ENCODE measurements at places on chromosomes 1 and 21. TPM values are rescaled to one million over a fixed set of nuclear protein-coding genes. Genes with fewer than 3 reads are reported as not detected.

CACNA1S gene
- total RNA-seq, result not detected

LAMB3 gene
- total RNA-seq, result 20.2 TPM

RGS4 gene
- total RNA-seq, result 24.1 TPM

SPRR2B gene
- total RNA-seq, result not detected

FAM177B gene
- not detected for total RNA-seq

DNA sequence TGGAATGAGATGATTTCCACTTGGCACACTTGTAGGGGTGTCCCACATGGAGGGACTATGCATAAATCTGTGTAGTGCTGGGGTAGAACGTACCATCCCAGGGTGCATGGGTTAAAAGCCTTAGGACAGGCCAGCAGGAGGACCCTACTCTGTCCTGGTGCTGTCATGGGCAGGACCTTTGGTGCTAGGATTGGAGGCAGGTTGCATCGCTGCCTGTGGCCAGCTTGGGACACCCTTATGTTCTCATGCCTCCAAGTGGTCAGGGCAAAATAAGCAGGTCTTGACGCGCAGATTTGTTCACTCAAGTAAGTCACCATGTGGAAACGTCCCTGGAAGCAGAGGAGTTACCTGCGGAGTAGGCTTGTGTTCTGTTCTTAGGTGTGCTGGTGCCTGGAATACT lies 49.5 kb upstream of the RAB3GAP2 start:
- DNase-seq, result no peak

DNA sequence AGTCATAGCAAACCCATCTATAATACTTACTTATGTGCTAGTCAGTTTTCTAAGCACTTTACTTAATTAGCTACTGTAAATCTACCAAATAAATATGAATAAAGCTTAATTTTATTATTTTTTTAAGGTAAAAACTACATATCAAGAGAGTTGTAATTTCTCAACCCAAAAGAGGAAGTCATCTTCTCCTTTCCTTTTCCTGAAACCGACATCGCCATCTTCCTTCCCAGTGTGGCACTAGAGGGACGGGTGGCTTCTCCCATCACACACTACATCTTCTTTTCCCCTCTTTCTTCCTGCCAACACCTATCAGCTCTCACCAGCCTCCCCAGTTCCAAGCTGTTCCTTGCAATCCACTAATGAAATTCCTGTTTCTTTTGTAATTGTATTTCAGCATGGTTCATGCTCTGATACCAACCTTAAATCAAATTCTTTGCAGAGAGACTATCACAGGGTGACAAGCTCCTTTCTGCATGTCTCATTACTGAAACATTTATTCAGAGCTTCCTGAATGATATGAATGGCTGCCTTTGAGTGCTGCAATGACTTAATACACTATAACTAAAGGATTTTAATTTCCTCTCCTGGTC lies 251.6 kb upstream of the FAM78B start:
- no peak for DNase-seq

DNA sequence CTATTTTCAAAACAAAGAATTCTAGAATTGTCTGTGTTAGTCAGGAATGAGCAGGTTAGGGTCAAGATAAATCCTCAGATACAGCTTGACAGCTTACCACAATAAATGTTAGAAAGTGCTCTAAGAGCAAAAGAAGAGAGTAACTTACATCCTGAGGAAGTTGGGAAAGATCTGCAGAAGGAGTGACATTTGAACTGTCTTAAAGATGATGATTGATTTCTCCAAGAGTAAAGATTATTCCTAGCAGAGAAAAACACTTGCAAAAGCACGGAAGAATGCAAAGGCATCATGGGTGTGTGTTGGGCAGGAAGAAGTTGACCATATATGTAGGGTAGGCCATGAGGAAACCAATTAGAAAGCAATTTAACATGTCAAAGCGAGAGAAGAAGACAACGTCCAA lies 175.4 kb downstream of the LRRC7 start:
- DNase-seq, result no peak

GRCh38 chr1:27473755-27474154 lies 16.2 kb downstream of the WASF2 start:
- DNase-seq, result no peak

DNA sequence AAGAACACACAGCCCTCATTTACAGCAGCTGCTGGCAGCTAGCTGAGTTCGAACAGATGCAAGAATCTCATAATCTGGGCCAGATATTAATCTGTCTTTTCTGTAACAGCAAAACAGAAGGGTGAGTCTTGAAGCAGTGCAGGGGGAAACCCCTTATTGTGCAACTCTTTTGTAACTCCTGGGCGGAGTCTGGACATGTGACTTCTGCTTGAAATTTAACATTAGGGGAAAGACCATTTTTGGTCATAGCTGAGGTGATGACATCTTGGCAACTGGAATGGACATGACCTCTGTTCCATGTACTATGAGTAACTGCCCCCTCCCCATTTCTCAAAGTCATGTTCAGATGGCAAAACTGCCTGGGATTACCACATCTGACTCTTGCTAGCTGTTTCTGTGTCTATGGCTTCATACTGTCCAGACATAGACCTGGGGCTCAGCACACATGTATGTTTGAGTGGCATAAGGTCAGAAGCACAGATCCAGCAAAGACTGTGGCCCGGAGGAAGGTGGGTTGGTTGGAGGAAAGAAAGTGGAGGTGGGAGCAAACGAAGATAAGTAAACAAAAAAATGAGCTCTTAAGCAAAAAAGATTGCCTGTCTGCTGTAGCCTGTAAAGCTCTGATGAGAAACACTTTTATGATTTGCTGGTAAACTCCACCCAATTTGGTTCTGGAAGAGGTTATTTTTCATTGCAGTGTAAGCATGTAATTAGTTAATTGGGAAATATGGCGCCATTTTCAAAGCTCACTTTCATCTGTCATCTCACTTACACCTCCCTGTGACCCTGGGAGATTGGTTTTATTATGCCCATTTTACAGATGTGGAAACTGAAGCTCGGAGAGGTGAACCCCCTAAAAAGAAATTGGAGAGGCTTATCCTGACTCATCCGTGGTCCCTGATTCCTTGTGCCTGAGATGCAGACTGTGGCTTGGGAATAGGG lies 26.1 kb downstream of the ETS2 start:
- peak; percentile 89 for DNase-seq

GRCh38 chr1:246355411-246356230 lies 151.5 kb downstream of the SMYD3 start:
- DNase-seq, result no peak

GRCh38 chr1:234489007-234489697 lies 10.2 kb upstream of the TARBP1 start:
- no peak for DNase-seq

DNA sequence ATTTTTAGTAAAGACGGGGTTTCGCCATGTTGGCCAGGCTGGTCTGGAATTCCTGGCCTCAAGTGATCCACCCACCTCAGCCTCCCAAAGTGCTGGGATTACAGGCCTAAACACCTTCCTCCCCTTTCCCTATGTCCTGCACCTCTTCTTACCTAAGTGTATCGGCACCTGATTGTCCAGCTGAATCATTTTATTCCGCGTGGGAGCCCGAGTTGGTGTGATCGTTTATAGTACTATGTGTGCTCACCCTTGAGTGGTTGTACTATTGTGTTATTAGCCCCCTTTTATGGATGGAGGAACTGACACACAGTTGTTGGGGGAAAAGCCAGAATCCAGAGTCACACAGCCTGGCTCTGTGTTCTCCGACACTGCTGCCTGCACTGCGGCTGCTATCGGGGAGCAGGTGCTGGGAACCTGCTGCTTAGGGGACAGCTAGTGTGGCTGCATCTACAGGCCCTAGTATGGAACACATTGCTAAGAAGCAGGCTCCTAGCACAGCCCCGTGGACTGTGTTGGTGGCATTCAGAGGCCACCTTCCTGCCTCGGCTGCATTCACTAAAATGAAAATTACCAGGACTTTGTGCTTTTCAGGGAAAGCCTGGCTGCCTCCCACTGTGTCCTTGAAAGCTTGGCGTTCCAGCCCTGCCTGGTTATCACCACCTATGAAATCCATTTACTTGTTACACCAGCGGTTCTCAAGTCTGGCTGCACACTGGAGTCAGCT lies 21.6 kb downstream of the ENO1 start:
- no peak for DNase-seq

DNA sequence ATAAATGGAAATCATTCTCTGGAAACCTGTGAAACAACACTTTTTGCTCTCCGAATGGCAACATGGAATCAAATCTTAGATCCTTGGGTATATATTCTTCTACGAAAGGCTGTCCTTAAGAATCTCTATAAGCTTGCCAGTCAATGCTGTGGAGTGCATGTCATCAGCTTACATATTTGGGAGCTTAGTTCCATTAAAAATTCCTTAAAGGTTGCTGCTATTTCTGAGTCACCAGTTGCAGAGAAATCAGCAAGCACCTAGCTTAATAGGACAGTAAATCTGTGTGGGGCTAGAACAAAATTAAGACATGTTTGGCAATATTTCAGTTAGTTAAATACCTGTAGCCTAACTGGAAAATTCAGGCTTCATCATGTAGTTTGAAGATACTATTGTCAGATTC lies 45.7 kb downstream of the PTGFR start:
- peak; percentile 17 for DNase-seq

DNA sequence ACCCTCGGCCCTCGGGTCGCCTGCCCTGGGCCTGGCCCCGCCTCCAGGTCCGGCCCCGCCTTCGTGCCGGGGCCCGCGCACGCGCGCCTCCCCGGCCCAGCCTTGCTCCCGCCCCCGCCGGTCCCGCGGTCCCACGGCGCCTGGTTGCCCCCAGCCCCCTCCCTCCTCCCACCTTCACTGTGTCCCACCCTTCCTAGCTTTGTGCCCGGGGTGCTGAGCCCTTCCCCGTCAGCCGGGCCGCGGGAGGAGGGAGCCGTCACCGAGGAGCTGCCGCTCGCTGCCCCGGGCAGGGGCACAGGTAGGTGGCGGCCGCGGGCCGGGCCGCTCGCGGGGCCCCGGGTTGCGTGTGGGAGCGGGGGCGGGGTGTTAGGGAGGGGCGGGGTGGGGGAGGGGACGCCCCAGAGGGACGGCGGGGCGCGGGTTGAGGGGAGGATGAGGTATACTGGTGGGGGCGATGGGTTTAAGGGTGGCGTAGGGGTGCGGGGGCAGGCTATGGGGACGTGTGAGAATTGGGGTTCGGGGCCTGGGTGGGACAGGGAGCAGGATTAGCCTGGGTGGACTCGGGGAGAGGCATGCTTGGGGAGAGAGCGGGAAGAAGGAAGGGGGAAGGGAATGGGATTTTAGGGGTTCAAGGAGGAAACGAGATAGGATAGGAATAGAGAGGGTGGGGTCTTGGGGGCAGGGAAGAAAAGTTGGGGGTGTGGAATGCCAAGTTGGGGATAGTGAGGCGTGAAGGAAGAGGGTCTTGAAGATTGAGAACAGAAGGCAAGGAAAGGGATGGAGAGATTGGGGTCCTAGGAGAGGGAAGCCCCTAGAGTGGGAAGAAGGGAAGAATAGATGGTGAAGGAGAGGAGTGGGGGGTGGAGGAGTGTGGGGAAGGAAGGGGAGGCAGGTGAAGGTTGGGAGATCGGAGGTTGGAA lies at the start of gene LRRC42:
Gene LRRC42 (plus strand): TSS at position 99 of the 920 bp plus-strand sequence. CDS start 5,650 bp downstream, outside the sequence.
- no peak for DNase-seq

DNA sequence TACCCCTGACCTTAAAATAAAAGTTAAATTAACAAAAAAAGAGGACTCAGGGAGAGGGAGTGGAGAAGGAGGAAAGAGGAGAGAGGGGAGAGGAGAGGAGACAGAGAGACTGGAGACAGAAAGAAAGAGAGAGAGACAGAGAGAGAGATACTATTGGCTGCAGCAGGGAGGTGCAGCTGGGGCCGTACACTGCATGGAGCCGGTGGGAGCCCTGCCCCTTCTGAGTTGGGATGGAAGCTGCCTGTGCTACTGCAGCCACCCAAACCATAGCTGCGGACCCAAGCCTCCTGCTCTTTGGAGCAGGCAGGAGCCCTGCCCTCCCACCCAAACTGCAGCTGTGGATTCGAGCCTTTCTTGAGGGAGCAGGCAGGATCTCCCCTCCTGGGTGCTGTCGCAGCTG lies 32.7 kb upstream of the HP1BP3 start:
- no peak for DNase-seq

DNA sequence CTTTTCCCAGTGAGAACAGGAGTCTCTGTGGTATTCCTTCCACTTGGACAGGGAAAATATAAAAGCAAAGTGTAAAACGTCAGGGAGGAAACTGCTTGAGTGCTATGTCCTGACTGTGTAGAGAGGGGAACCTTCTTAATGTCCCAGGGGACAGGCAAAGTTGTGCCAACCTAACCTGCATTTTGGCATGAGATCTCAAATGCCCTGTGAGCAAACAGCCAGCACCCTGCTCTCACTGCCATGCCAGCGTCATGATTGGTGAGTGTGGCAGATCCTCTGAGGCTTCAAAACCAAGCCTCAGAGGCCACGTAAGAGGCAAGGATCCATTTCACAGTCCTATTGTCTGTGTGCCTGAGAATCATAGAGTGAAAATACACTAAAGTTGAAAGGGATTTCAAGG lies 49.7 kb upstream of the RAP1A start:
- no peak for DNase-seq

- DNase-seq, result no peak
Measured at GRCh38 chr1:164625004-164625617, 66.1 kb downstream of the PBX1 start.

GRCh38 chr1:164433141-164433817 lies 125.7 kb upstream of the PBX1 start:
- DNase-seq, result no peak

- DNase-seq, result peak; percentile 31
Measured at GRCh38 chr1:116943438-116943837, 33.7 kb downstream of the PTGFRN start.

GRCh38 chr1:184276416-184276815 lies 110.4 kb upstream of the C1orf21 start:
- DNase-seq, result no peak

Measured in RPMI7951 (cell line).